ENCODE measurements at places on chromosomes 5 and 9.

DNA sequence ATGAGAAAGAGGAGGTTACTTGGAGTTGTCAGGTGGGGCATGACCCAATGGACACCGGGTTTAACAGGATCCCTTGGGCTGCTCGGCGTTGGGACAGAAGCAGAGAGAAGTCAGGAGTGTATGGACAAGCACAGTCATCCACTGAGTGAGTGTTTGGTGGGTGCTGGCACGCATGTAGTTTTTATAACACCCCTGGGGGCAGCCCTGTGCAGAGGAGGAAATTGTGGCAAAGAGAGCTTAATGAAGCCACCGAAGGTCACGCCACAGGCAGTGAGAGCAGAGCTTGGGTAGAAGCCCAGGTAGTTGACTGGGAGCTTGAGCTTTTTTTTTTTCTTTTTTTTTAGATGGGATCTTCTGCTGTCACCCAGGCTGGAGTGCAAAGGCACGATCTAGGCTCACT is 43.2 kb upstream of the IER5L start:
- no peak for DNase-seq

DNA sequence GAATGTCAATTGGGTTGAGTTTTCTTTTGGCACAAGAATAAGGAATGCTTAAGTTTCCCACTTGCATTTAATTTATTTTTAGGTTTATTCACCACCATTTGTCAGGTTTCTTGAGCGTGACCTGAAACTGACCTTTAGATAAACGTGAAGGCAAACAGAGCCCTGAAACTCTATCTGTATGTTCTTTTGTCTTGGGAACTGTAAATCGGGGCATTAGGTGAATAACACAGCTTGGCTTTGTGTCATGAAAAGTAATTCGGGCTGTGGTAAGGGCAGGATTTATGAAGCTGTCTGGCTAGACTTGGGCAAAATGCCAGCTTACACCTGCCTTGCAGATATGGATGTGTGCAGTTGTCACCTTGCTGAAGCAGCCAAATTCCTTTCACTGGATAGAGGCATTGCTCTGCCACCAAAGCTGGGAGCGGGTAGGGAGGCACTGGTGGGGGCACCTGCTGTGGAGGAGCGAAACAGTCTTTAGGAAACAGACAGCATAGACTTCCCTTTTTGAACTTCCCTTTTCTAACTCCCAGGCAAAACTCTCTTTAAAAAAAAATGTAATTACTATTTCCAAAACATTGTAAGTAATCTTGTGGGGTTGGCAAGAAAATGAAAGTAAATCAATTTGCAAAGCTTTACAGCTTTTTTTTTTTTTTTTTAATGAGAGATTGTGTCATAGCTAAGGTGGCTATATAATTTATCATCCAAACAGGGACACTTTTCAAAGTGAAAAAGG is 545.2 kb downstream of the CSNK1G3 start:
- peak; percentile 15 for DNase-seq

DNA sequence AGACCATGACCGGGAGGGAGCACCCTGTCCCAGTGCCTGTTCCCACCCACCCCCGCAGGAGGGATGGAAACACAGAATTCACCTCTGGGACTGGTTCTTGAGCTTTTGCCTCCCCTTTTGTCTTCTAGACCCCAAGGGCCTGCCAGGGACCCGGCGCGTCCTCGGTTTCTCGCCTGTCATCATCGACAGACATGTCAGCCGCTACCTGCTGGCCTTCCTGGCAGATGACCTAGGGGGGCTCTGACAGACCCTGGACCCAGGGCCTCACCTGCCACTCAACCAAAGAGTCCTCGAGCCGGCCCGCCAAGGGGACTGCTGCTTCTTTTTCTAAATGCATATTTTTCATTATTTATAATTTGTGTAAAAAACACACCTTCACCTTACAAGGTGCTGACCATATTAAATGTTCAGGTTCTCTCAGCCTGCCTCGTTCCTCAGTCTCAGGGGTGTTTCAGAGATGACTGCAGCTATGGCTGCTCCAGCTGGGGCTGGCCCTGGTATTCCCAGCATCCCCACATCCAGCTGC is 16.9 kb downstream of the CARD19 start:
- DNase-seq = no peak

- DNase-seq = no peak
Observed at GRCh38 chr5:111685969-111686368, 71.0 kb downstream of the NREP start.

GRCh38 chr9:75612754-75613153 is 277.7 kb upstream of the PCSK5 start:
- no peak for DNase-seq

DNA sequence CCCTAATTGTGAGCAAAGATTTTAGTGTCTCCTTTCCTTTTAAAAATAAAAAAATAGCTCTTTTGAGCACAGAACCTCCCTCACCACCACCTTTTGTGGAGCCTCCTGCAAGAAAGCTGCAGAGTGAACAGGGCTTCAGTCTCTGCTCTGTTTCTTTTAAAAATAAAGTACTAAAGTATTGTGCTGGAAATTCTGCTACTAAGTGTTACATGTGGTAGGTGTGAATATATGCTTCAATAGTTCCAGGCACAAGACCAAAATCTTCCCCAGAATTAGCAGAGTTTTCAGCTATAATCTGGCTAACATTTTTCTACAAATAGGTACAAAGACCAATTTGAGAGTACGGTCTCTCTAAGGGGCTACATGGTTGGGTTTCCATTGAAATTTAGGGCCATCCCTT is 40.3 kb upstream of the NFIB start:
- DNase-seq = no peak

DNA sequence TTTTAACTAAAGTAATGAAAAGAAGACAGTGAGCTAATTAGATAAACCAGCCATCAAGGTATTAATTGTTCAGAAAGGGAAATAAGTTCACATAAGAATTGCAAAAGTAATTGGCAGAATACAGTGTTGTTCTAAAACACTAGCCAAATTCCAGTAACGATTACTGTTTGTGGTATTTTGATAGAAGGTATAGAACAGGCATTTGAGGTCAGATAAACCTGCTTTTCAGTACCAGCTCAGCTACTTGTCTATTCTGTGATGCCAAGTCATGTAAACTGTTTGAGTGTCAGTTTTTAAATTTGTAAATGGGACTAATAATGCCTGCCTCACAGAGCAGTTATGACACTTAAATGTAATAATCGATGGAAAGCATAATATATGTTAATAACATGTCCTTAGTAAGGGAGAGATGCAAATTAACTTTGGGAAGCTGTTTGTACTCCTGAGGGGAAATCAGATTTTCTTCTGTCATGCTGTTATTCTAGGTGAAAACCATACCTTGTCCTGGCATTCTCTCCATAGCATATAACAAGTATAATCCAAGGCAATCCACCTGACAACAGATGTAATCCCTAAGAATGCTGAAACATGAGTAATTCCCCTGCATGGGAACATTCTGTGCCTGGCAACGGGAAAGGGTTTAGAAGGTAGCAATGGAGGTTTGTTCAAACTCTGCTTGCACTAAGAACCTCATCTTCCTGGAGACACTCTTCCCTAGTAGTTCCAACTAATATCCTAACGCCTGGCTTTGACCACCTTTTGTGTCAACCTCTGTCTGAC is 509.5 kb upstream of the PAPPA start:
- no peak for DNase-seq

- DNase-seq = no peak
Observed at GRCh38 chr5:152264645-152265254, 140.3 kb downstream of the NMUR2 start.

DNA sequence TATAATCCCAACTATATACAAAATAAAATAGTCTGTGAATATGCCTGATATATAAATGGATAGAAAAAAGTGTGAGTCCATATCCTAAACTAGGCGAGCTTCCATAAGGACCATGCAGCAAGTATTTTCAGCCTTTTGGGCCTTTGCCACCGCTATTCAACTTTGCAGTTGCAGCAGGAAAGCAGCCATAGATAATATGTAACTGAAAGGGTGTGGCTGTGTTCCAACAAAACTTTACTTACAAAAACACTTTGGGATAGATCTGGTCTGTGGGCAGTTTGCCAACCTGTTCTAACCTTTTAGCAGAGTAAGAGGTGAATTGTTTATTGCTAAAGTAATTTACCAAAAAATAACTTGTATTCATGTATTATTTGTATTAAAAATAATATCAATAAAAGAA is 127.8 kb upstream of the GPR151 start:
- no peak for DNase-seq

GRCh38 chr9:117723986-117724625 is 19.9 kb downstream of the TLR4 start:
- no peak for DNase-seq

DNA sequence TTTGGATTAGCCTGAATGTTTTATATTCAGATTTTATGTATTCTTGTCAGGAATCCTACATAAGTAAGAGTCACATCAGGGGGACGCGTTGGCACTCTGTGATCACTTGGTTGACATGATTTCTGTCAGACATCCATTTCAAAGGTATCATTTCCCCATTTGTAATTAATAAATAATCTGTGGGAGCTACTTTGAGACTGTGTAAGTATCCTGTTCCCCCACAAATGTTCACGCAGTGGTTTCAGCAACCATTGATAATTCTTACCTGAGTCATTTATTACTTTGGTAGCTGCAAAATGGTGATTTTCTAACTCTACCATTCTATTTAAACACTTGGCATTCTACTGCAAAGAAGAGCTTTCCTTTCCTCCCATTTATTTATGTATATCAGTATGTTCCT is 56.9 kb upstream of the TBC1D2 start:
- DNase-seq = no peak

- no peak for DNase-seq
Observed at GRCh38 chr9:22379272-22379671, 67.4 kb upstream of the DMRTA1 start.

DNA sequence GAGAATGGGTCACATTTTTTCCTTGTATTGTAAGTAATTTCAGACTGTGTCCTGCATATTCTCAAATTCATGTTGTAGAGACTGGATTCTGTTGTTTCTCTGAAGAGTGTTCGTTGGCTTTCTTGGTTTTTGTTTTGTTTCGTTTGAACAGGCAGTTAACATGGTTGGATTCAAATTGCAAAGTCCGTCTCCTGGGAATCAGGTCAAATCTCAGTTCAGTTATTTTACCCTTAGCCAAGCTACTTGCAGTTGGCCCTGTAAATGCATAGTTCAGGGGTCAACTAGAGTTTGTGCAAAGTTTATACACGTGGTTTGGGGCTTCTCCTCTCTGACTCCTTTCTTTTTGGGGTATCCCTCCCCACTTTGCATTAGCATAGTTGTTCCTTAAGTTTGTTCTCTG is 21.7 kb upstream of the FBXW11 start:
- no peak for DNase-seq

GRCh38 chr5:169430671-169431070 is 129.7 kb upstream of the SLIT3 start:
- DNase-seq = no peak

DNA sequence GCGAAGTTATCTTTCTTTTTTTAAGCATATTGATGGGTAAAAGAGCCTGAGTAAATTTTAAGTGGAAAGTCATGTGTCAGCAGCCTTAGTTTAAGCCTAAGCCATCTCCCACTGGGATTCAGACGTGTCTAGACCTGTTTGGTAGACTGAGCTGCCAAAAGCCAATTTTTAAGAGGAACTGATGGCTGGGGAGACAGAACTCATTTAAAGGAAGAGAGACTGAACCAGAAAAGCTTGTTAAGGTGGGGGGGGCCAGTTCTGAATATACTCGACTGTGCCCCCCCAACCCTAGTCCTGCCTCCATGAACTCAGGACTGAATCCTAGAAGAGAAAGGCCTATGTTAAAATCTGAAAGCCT is 58.3 kb upstream of the PLPP1 start:
- no peak for DNase-seq

GRCh38 chr9:94639999-94640376 is 670 bp upstream of the FBP1 start:
- DNase-seq = no peak

DNA sequence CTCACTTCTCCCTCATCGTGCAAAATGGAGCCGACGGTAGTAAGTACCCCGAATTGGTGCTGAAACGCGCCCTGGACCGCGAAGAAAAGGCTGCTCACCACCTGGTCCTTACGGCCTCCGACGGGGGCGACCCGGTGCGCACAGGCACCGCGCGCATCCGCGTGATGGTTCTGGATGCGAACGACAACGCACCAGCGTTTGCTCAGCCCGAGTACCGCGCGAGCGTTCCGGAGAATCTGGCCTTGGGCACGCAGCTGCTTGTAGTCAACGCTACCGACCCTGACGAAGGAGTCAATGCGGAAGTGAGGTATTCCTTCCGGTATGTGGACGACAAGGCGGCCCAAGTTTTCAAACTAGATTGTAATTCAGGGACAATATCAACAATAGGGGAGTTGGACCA is 979 bp downstream of the PCDHGA12 start:
- DNase-seq = peak; percentile 54

- DNase-seq = no peak
Observed at GRCh38 chr5:150766251-150766650, 7.4 kb upstream of the DCTN4 start.

DNA sequence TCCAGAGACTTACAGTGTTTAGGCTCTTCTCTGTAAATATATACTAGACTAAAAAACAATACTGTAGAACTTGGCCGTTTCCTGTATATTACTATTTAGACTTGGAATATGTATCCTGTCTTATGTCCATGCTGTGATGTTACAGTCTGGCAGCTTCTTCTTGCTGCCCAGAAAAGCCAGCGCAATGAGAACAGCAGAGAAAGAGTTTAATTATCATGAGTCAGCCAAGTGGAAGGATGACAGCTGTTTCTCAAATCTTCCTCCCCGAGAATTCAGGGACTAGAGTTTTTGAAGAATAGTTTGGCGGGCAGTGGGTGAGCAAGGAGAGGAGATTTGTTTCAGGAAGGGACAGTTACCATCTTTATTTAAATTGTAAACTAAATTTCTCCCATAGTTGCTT is 37.5 kb downstream of the NAA35 start:
- DNase-seq = no peak

- no peak for DNase-seq
Observed at GRCh38 chr9:88716596-88717290, 181.8 kb downstream of the NXNL2 start.

- no peak for DNase-seq
Observed at GRCh38 chr9:106035806-106036205, 341.5 kb downstream of the TMEM38B start.

DNA sequence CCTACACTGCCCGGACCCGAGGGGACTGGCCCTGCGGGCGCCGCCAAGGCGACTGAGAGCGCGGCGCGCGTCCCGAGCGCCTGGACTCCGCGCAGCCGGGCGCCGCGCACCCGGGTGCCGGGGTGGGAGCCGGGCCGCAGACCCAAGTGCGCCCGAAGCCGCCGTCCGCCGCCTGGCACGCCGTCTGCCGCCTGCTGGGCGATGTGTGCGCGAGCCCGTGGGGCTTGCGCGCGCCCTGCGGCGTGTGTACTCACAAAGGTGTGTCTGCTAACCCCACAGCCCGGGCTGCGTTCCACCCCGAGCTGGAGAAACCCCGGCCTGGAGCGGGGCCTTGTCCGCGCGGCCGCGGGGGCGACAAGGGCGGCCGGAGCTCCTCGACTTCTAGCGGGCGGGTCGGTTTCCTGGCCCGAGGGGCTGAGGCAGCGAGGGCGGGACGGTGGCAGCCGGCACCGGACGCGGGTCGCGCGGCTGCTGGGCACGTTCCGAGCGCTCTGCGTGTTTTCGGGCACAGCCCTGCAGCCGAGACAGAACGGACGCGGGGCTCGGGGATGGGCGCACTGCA is 1.1 kb upstream of the ZSWIM6 start:
- peak; percentile 46 for DNase-seq
